ENCODE measurements at places on chromosomes 7 and 10. TPM values are rescaled to one million over a fixed set of nuclear protein-coding genes. Genes with fewer than 3 reads are reported as not detected.

DNA sequence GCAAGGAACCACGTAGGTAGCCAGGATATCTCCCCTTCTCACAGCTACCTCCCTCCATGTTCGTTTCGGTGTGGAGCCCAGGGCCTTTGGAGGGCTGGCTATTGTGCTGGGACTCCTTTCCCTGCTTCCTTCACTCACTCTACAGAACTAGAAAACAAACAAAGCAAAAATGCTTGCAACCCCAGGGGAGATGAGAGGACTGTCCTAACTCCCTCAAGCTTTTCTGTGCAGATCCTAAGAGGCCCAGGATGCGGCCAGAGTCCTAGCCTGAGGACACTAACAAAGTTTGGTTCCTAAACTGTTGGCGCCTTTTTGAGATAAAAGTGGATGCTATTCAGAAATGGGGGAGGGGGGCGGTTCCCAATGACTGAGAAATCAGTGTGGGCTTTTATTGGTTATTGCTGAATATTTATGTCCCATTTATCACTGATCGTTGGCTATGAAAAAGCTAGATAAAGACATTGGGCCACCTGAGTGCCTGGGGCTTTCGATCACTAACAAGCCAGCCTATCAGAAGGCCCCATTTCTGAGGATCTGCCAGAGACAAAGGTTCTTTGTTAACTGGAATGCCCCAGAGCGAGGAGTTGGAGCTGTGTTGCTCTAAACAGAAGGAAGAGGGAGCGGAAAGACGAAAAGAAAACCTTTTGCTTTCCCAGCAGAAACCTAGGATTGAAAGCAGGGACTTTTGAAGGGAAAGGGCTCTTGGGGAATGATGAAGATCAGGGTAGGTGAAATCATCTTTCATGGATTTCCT is 95.2 kb upstream of the EGR2 start:
- DNase-seq = no peak

- DNase-seq = no peak
These were observed 49.5 kb downstream of the NEURL1 start for GRCh38 chr10:103542764-103543616.

DNA sequence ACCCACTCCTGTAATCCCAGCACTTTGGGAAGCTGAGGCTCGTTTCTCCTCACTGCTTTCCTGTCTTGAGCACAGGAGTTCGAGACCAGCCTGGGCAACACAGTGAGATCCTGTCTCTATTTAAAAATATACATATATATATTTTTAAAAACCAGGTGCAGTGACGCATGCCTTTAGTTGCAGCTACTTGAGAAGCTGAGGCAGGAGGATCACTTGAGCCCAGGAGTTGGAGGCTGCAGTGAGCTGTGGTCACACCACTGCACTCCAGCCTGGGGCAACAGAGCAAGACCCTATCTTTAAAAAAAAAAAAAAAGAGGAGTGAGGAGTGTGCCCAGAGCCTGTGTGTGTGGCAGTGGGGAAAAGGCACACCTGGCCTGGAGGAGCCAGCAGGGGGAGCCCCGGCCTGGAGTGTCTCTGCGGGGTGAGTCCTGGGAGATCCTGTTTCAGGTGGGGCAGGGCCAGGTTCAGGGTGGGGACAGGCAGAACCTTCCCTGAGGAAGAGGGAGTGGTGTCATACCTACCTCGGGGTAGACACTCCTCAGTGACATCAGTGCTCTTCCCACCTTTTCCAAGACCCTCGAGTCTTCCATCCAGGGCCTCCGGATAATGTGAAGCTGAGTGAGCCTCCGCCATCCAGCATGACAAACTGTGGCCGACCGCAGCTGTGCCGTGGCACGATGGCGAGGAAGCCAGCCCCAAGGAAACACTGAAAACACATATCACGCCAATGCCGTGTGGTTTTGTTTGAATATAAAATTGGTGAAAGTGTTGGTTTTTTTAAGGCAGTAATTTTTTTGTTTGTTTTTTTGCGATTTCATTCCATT is 9.0 kb upstream of the ARPC1B start:
- no peak for DNase-seq

- DNase-seq = no peak
These were observed 16.1 kb downstream of the OGDH start for GRCh38 chr7:44622342-44623151.

- no peak for DNase-seq
These were observed 20.1 kb downstream of the SPOCK2 start for GRCh38 chr10:72068126-72068765.

DNA sequence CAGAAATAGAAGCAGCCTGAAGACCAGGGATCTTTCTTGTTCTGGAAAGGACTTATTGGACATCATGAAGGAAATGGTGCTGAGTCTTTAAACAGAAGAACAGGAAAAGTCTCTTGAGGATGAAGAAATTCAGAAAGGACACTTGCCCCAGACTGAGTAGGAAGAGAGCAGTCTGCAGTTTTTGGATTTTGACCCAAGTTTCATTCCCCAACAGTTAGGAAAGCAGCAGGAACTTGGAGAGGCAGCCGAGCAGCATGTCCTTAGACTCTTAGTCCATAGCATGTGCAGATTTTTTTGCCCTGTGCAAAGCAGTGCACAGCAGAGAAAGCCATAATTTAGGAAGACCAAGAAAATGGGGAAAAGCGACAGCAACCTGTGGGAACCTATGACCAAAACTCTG is 927.2 kb upstream of the AUTS2 start:
- DNase-seq = no peak

GRCh38 chr10:77030974-77031373 is 606.6 kb downstream of the KCNMA1 start:
- no peak for DNase-seq

- DNase-seq = no peak
These were observed 89.9 kb downstream of the CHST15 start for GRCh38 chr10:124003481-124003870.

GRCh38 chr7:16114633-16115032 is 306.7 kb downstream of the CRPPA start:
- peak; percentile 16 for DNase-seq

The CALHM1 gene
- not detected for polyA plus RNA-seq

The HGF gene
- 129 TPM for polyA plus RNA-seq

The LIPM gene
- not detected for polyA plus RNA-seq

The POT1 gene
- 36.5 TPM for polyA plus RNA-seq
